Naive thymus-derived CD8-positive, alpha-beta T cell (primary cell): ENCODE measurements at places on chromosomes 3 and 15. TPM values are rescaled to one million over a fixed set of nuclear protein-coding genes. Genes with fewer than 3 reads are reported as not detected.
A peak's percentile ranks its signal among the peaks of the same experiment; 100 is the strongest.

DNA sequence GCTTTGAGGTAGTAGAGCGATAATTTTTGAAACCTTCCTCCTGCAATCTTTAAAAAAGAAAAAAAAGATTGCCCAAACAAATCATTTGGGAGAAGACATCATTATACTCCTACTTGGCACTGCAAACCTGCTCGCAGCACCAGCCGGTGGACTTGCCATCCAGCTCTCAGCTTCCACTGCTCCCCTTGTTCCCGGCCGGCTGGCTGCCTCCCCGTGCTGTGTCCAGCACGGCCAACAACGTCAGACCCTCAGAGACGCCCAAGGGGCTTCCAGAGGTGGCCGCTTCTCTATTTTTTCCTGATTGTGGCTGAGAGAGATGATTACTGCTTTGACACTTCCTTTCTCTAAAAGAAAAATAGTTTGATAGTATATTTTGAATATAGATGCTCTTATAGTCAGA, 3.0 kb upstream of the BFSP2 start:
- H3K36me3 ChIP-seq = no peaks in the 10 kb centered on the region
- no peak overlapping the region for H3K27ac ChIP-seq
- peaks cover 4% of the 10 kb centered on the region for H3K4me1 ChIP-seq
- DNase-seq = no peak
- H3K27me3 ChIP-seq = no peaks in the 10 kb centered on the region
- no peak overlapping the region for H3K4me3 ChIP-seq

Gene ITGA11
- 0.02 TPM for polyA plus RNA-seq

DNA sequence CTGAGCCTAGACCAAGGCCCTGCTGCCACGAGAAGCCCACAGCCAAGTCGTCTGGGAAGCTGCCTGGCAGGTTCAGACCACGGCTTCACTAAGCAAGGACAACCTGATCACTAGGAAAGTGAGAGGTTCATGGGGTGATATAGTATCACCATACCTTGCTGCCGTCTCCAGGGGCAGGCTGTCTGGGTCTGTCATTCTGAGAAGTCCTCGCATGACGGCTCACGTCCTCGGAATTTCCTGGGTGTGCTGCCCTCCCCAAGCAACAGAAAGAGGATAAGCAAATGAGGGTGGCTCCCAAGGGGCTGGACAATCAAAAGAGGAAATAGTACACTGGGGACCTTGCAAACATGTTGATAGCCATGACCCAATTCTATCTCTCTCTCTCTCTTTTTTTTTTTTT, 207.4 kb upstream of the IGF1R start:
- no peak for DNase-seq
- H3K36me3 ChIP-seq = no peaks in the 10 kb centered on the region
- H3K27ac ChIP-seq = no peak overlapping the region

Gene SCG5
- not detected for polyA plus RNA-seq

- no peak overlapping the region for H3K27ac ChIP-seq
- H3K36me3 ChIP-seq = no peaks in the 10 kb centered on the region
- no peaks in the 10 kb centered on the region for H3K4me1 ChIP-seq
- no peak for DNase-seq
These were observed 22.6 kb downstream of the RASGRF1 start for GRCh38 chr15:79067969-79068368.

GRCh38 chr15:55407498-55408011, 604 bp downstream of the CCPG1 start:
- H3K27ac ChIP-seq = peak overlapping the region; percentile 95
- H3K4me1 ChIP-seq = peaks cover 43% of the 10 kb centered on the region
- no peaks in the 10 kb centered on the region for H3K27me3 ChIP-seq

DNA sequence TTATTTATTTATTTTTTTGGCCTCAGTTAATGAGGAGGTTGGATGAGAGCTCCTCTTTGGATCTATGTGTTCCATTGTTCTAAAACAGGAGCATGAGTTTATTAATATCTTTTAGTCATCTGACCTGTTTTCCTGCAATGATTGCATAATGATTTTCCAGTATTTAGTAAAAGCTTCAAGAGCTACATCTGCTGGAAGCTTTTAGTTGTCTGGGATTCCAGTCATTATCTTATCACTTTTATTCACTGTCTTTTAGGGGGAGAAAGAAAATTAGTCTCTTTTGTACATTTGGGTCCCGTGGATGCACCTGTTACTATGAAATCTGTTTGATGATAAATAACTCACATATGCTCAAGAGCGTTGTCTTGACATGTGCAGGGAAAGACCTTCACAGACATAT, 1270.0 kb downstream of the ROBO1 start:
- DNase-seq = no peak
- H3K36me3 ChIP-seq = no peaks in the 10 kb centered on the region
- no peaks in the 10 kb centered on the region for H3K4me1 ChIP-seq
- H3K4me3 ChIP-seq = no peak overlapping the region
- no peaks in the 10 kb centered on the region for H3K27me3 ChIP-seq
- H3K27ac ChIP-seq = no peak overlapping the region
